ENCODE measurements at places on chromosomes 6 and 20.

DNA sequence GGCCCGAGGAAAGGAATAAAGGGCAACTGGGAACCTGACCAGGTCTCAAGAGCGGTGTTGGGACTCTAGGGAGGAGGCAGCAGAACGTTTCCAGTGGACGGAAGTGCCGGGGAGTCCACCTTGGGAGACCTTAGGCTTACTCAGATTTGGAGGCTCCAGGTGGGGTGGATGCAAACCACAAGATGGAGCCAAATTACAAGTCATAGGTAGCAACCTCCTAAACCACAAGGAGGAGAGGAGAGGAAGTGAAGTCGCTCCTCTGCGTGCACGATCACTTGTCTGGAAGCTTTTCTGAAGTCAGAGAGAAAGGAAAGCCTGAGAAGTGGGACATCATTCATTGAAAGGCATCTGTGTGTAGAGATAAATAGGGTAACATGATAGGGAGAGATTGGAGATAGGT, 9.3 kb downstream of the HLA-DOA start:
- no peak for DNase-seq

DNA sequence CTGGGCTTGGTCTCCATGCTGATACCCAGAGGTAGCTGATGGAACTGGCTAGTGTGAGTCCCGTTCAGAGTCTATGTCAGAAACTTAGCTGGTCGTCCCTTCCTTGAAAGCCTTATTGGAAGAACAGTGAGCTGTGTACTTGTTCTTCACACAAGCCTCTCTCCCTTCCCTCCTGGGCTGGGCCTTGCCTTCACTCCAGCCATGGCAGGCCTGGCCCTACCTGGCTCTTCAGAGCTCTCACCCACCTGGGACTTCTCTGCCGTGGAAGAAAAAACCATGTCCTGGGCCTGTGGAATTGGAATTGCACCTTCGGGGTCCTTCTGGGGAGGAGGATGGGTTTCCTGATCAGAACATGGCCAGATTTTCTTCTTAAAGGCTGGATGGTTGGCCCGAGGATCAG, 20.3 kb upstream of the ZNF831 start:
- no peak for DNase-seq

- DNase-seq, result no peak
Measured at GRCh38 chr6:98041921-98042320, 758.9 kb upstream of the MMS22L start.

- DNase-seq, result no peak
Measured at GRCh38 chr6:154487367-154488247, 22.9 kb downstream of the CNKSR3 start.
